ENCODE measurements at places on chromosomes 6 and 20.
A peak's percentile ranks its signal among the peaks of the same experiment; 100 is the strongest.

DNA sequence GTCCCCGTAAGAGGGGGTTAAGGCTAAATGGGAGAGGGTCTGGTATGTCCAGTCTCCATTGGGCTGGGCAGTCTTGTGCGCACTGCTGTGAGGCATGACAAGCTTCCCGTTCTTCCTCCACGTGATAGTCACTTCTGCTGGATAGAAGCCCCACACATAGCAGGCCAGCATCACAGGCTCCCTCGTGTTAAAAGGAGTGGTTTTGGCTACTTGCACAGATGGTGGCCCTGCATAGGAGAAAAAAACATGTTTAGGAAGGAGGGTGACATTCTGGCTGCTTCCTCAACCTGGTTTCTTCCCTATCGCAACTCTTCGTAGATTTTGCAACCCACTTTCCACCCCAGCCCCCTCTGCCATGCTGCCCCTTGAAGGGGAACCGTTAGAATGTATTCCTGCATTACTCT, 3.6 kb downstream of the HLA-DMB start:
- DNase-seq, result no peak

DNA sequence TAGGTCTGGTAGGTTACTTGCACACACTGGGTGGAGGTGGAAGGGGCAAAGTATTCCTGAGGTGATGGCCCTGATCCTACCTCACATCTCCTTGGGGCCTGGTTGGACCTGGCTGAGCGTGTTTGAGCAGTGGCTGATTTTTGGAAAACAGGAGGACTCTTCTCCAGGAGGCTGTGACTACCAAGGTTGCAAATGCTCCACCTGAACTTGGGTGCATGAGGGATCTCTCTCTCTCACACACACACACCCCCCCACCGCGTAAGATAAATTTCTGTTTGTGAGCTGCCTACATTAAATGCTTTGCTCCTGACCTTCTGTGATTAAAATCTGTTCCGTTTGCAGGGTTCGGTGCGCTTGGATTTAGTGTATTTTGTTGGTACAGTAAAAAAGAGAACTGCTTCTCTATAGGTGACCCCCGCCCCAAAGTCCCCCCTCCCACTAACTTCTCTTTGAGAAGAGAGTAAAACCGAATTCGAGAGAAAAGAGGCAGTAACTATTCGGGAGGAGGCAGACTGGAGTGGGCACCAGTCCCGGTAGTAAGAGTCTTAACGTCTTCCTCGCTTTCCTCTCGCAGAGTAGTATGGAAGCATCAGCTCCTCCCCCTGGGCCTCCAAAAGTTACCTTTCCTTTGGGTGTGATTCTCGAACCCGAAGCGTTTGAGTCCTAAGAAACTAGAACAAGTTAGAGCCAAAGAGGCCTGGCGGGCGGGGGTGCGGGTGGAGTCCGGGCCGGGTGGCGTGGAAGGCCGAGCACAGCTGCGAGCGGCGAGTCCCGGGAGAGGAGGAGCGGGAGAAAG, 585 bp upstream of the DSE start:
- DNase-seq, result no peak

- DNase-seq, result peak; percentile 66
These were observed 44.9 kb downstream of the LRFN2 start for GRCh38 chr6:40542175-40542764.

DNA sequence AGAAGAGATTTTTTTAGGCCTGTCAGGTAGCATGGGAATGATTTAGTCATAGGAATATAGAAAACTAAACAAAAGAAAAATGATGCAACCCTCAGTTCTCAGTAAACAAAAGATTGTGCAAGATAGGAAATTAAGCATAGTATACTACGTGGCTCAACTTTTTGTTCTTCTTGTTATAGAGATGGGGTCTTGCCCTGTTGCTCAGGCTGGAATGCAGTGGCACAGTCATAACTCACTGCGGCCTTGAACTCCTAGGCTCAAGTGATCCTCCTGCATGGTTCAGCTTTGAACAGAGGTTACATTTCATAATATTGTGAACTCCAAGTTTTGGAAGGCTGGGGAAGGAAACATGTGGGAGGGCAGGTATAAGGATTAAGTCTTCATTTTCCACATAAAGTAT, 28.5 kb downstream of the SLX4IP start:
- DNase-seq, result no peak

- peak; percentile 50 for DNase-seq
These were observed 147.4 kb upstream of the MLN start for GRCh38 chr6:33950891-33951889.

GRCh38 chr6:107114926-107115694, at the start of gene BEND3:
Gene BEND3 (minus strand): TSS chr6:107115515. CDS start chr6:107099285, 16,230 bp downstream.
- peak; percentile 85 for DNase-seq

GRCh38 chr6:151160929-151161757, 78.6 kb upstream of the AKAP12 start:
- no peak for DNase-seq

DNA sequence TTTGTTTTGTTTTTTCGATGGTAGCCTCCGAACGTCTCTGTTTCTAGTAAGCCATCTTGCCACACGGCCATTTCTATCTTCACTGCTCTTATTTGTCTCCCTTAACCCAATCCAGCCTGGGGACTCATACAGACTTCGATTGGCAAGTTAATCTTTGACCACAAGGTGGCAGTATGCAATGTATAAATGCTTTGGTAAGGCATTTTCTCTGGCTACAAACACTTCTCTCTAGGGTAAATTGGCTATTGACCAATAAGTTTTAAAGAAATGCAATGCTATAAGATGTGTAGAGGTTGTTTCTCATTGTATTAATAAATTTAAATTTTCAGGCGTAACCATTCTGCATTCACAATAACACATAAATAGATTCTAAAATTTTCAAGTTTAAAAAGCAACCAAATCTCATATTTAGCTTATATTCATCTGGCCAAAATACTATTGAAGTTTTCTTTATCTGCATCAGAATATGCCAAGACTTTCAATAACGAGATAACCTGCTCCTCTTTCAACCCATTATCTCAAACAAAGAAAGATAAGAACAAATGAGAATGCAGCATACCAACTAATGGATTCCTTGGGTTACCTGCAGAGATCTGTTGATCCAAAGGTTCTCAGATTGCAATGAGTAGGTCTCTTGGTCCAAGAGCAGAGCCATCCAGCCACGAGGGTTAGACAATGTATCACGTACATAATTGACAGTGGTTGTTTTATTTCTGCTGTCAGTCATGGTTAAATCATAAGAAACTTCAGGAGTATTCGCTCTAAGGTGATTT, 231.9 kb downstream of the PKHD1 start:
- no peak for DNase-seq

GRCh38 chr6:50602292-50602691, 111.0 kb upstream of the TFAP2D start:
- no peak for DNase-seq

GRCh38 chr20:59103573-59103972, 60.0 kb upstream of the ZNF831 start:
- DNase-seq, result no peak

DNA sequence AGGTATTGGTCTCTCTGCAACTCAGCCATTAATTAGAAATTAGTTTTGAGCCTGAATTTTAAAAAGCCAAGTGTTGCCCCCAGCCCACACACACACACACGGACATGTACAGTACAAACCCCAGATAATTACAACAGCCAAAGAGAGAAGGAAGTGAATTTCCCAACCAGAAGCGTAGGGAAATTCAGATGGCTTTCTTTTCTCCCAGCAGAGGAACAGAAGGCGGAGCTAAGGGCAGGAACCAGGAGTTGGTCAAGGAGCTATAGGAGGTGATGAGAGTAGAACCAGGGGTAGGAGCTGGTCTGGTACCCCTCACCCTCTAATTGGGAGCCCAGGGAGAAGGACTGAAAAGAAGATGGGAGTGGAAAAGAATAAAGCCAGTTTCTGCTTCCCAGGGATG, 3.9 kb upstream of the ZBTB9 start:
- DNase-seq, result no peak

GRCh38 chr20:8912731-8913130, 156.2 kb upstream of the PLCB4 start:
- no peak for DNase-seq

- DNase-seq, result peak; percentile 98
These were observed at the start of gene IFT52 for GRCh38 chr20:43590392-43591303. Gene IFT52 (plus strand): TSS chr20:43590937. CDS start chr20:43594699, 3,762 bp downstream.

DNA sequence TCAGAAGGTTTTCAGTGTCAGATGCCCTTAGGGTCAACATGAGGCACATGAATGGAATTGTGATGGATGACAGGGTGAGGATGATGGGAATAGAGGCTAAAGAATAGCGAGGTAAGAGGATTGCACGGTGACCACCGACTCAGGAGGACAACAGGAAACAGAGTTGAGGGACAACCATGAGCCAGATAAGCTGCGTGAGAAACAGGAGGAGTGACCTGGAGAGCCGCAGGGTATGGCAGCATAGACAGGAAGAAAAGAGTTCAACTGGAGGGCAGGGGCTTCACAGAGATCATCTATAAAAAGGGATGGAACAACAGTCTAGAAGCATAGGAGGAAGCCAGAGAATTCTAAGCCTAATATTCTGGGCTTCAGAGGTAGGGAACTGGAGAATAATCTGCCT, 84.7 kb upstream of the ENPP5 start:
- DNase-seq, result no peak

DNA sequence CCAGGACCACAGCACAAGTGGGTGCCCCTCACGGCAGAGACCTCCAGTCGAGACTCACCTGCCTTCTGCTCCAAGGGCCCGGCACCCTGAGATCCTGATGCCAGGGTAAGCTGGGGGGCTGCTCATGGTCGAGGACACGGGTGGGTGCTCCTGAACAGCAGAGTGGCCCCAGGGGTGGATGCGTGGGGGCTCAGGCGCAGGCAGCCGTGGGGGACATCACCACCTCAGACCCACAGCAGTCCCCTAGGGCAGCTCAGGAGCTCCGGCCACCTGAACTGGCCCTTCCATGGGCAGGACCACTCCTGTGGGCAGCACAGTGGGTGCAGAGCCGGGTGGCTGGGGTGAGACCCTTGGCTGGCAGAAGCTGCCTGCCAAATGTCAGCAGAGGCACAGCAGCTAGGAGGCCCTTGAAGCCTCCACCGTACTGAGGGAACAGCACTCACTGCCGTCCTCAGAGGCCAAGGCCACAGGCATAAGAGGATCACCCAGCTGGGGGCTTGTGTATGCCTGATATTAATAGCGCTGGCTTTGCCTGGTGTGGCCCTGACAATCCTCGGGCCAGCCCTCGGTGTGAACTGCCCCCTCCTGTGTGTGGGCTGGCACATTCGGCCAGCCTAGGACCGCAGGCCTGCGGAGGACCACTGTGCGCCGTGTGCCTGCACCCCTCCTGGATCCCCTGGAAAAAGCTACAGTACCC, 5.4 kb downstream of the UCKL1 start:
- DNase-seq, result peak; percentile 75

DNA sequence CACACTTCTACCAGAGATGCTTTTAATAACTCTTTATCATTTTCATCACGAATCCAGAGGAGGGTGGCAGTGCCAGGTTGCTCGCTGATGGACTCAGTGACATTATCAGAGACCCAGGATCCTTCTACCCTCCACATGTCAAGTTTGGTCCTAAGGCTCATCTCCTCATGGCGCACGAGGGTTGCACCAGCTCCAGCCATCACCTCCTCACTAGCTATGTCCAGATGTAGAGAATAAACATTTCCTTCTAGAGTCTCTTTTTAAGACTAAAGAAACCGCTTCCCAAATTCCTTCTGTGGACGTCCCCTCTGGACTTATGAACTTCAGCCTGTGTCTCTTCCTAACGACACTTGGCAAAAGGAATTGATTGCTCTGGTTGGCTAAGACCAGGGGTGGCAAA, 178.7 kb downstream of the BMP7 start:
- DNase-seq, result no peak

GRCh38 chr20:32465092-32465900, 107.2 kb downstream of the ASXL1 start:
- peak; percentile 86 for DNase-seq

GRCh38 chr6:161503570-161503969, 229.7 kb upstream of the AGPAT4 start:
- DNase-seq, result no peak

DNA sequence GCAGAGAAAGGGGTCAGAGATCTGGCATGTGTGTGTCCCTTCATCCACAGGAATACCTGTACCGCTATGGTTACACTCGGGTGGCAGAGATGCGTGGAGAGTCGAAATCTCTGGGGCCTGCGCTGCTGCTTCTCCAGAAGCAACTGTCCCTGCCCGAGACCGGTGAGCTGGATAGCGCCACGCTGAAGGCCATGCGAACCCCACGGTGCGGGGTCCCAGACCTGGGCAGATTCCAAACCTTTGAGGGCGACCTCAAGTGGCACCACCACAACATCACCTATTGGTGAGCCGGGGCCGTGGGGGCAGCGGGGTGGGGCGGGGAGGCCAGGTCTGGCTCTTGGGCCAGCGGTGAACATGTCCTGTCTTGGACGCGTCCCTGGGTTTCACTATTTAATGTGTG, 1.1 kb downstream of the MMP9 start:
- DNase-seq, result peak; percentile 82

- DNase-seq, result no peak
These were observed 36.5 kb downstream of the SCML4 start for GRCh38 chr6:107787589-107787960.

GRCh38 chr6:47687432-47687831, 10.9 kb upstream of the ADGRF4 start:
- DNase-seq, result no peak

Data from spleen (tissue), 13 donors.